Left forelimb (tissue), 1 donor: ENCODE measurements at places on chromosomes 5 and 9.
A peak's percentile ranks its signal among the peaks of the same experiment; 100 is the strongest.

DNA sequence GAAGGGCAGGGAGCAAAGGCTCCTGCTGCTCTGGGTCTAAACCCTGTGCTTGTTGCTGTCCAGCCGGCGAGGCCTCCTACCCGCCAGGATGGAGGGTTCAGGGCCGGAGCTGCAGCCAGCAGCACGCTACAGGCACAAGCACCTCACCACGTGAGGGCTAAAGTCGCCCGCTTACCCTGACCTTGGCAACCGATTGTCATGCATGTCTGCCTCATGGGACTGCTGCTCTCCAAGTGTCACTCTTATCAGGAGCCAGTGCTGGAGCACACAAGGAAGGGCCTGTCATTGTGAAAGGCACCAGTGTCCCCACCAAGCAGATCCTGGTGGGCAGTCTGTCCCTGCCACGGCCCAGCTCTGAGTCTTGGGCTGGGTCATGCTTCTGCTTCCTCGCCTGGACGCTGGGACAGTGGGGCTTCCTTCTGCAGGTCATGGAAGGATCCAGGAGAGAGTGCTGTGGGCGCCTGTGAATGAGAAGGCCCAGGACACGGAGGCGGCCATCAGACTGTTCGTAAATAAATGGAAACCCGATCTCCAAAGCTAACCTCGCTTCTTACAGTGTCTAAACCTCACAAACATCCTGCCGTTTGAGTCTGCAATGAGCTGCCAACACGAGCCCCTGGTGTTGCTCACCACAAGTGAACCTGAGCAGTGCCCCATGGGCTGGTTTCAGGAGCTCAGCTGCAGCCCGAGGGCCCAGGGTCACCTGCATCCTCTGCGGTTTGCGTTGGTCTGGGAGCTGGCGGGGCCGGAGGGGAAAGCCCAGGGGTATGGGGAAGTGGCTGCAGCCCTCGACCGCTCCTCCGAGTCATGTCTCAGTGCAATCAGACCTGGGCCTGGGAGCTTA, 58.2 kb upstream of the RXRA start:
- no peak for DNase-seq

GRCh38 chr9:94821098-94821887, 94.8 kb downstream of the AOPEP start:
- DNase-seq = no peak

DNA sequence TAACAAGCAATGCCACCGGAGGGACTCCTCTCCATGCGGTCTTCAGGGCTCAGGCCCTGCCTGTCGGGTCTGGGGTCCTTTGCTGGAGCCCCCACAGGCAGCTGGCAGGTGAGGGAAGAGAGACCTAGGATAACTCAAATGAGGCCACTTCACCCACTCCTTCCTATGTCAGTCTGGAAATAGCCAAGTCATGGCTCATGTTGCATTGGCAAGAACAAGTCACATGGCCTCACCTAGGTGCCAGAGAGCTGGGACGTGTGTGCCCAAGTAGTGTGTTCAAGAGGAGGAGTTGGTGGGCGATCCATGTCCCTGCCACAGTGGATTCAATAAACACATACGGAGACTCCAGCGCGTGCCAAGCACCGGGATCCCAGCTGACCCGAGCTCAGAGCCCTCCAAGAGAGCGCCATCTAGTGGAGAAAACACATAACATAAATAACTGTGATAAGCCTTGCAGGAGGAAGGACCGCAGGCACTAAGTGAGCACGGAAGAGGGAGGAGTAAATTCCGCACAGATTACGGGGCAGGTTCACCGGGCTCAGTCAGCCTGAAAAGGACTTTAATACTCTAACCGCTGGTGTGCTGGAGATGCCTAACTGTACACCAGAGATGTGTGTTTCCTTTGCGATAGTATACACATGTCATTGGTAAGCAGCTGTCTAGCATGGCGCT, 580.8 kb downstream of the CCDC171 start:
- no peak for DNase-seq

DNA sequence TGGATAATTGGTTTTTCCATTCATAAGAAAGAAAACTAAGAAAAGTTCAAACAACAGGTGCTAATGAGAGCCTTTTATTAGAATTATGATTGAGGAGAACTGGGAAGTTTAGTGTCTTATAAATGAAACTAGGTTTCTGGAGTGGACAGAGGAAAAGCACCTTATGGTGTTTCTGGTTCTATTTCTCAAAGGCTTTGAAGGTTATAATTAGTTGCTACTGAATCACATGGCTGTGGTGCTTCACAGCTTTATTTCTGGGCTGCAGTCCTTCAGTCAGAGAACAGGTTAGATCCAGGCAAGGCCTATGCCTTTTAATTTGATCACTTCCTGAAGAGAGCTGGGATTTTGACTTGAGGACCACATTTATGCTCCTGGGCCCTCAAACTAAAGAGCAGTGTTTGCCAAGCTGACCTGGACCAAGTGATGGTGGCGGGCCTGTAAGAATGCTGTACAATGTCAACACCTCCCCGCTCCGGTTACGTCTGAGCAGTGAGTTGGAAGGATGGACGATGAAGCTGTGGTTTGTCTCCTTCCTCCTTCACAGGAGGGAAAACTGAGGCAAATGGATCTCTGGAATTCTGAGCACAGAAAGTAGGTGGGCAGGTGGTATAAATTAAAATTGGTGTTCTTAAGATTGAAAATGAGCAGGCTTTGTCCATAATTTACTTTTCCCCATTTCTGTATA, 56.0 kb downstream of the ZNF462 start:
- no peak for DNase-seq

- no peak for DNase-seq
Measured at GRCh38 chr5:157570531-157571200, 4.9 kb downstream of the ADAM19 start.

DNA sequence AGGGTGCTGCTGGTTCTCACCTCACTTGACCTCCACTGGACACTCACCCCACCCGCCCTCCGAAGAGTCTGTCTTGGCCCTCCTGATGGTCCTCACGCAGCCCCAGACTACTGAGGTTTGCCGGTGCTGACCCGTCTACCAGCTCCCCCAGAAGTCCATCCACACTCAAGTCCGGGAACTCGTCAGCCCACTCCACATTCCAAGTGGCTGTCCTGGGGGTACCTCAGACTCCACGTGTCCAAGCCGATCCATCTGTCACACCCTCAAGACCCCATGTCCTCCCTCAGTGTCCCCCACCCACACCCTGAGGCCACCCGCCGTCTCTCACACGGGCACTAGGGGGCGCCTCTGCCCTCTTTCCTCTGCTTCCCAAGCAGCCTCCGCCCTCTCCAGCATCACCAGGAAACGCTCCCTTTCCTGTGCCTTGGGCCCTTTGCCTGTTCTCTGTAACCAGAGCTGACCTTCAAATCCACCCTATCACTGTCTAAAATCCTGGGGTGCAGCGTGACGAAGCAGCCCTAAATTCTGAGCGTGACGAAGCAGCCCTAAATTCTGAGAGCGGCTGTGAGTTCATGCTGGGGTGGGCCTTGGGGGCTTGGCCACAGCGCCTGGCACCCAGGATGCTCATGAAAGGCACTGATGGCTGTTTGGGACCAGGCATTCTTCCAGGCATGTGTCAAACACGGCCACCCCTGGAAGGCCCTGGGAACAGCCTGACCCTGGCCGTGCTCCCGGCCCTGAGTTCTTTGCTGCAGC, 95.7 kb downstream of the KCNT1 start:
- no peak for DNase-seq

- no peak for DNase-seq
Measured at GRCh38 chr9:84861455-84861854, 191.9 kb downstream of the NTRK2 start.

DNA sequence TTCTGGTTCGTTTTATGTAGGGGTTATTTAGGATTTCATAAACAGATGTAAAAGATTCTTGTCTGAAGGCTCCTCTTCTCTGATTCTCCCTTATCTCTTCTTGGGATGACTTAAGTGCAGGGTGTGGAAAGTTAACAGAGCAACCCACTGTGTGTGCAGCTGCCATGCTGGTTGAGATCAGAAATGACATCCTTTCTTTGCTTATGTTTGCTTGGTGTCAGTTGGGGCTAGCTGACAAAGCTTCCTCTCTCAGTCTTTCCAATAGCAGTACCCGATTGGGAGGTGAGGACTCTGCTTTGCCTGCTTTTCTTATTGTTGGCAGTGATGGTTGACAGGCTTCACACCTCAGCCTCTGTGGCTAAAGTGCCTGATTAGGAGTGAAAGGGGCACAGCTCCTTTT, 26.5 kb downstream of the OGN start:
- no peak for DNase-seq

DNA sequence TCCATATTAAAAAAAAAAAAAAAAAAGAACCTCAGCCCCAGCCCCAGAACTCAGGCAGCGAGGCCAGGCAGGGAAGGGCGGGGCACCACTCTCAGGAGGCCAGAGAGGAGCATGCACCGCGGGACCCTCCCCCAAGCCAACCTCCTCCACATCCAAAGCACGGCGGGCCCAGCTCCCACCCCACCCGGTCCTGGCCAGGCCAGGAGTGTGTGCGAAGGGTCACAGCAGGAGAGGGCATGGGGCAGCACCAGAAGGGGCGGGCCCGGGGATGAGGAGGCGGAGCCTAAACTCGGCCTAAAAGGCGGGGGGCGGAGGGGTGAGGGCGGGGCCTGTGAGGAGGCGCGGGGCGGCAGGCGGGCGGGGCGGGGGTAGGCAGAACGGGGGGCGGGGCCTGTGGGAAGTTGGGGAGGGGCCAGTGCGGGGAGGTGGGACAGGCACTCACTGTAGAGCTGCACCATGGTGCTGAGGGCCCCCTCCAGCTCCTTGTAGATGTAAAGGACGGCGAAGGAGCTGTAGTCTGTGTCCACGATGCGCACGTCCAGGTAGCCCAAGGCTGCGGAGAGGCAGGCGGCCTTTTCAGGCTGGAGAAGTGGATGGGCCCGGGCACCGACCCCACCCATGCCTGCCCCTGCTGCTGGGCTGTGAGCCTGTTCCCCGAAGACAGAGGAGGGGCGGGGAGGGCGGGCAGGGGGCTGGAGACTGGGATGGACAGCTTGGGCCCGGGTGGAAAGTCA, 1.2 kb downstream of the LCN15 start:
- DNase-seq = no peak

GRCh38 chr5:1737790-1738405, 61.7 kb downstream of the MRPL36 start:
- DNase-seq = peak; percentile 31

GRCh38 chr9:135644631-135645218, 5.4 kb upstream of the GLT6D1 start:
- no peak for DNase-seq

DNA sequence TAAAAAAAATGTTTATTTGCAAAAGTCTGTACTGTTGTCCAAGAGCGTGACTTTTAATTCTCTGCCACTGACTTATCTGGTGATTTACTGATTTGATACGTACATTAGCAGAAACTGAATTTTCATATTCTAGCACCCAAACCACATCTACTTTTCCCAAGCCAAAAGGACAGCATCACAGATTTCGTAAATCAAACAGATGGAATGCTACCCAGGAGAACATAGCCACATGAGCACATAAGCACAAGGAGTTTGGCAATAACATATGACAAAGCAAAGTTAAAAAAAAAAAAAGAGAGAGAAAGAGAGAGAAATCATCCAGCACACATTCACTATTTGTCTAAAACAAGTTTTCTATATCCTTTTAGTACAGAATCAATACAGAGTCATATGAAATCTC, 83.7 kb downstream of the HINT1 start:
- no peak for DNase-seq

DNA sequence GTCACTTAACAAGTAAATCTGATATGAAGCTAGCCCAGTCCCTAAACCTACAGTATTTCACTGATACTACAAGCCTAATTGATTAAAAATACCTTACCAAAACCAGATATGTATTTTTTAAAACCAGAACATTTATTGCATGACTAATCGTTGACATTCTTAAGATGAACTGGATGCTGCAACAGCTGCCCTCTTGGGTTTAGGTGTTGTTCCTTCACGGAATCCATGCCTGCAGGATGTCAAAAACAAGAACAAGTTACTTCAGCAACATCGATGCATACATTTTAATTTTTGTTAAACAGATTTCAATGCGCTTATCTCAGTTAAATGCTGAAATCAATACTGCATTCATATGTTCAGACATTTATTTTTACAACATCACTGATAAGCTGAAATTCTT, 2.7 kb downstream of the RPL37 start:
- DNase-seq = no peak

DNA sequence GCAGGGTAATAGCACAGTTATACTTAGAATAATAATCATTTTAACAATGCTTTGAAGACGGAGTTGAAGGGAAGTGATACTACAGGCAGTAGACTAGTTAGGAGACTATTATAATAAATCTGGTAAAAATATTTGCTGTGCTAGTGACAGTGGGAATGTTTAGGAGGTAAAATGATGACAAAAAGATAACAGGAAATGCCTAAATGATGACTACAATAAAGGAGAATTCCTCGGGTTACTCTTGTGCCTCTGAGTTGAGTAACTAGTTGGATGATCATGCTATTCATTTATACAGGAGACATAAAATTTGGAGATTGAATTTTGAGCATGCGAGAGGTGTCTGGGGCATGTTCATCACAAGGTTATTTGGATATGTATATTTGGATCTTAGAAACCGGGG, 32.2 kb upstream of the PAM start:
- no peak for DNase-seq

DNA sequence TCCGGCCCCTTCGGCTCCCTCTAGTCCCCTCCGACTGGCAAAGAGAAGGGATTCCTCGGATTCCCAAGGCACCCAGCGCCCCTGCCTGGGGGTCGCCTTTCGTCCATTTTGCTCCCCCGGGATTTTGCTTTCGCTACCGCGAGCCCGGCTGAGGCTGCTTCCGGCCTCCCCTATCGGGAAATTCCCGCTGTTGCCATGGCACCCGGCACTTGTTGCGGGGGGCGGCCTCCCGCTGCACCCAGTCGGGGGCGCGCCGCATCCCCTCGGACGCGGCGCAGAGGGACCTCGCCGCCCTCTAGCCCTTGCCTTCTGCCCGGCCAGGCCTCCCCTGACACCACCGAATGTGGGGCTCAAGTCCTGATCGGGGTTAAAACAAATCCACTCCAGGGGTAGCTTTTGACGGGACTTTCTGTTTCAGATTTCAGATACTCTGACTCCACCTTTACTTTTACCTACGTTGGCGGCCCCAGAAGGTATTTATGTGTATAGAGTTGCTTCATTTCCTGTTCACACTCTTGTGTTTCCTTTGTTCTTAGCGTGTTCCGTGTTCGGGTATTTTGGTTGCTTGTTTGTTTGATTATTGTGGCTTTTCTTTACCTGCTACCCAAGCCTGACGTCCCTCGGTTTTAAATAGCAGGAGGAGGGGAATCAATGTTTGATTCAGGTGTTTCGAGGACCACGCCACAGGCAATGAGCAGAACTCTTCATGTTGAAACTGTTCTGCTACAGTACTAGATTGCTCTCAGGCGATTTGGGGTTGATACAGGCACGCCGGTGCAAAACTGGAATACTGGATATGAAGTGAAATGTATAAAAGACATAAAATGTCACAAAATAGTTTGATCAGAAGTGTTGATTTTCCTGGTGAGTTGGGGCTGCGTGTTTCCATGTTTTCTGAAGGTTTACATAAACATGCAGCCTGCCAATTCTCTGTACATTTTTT, 1.5 kb downstream of the PARP8 start:
- DNase-seq = peak; percentile 75

- DNase-seq = no peak
Measured at GRCh38 chr9:107260437-107261081, 22.5 kb upstream of the RAD23B start.

DNA sequence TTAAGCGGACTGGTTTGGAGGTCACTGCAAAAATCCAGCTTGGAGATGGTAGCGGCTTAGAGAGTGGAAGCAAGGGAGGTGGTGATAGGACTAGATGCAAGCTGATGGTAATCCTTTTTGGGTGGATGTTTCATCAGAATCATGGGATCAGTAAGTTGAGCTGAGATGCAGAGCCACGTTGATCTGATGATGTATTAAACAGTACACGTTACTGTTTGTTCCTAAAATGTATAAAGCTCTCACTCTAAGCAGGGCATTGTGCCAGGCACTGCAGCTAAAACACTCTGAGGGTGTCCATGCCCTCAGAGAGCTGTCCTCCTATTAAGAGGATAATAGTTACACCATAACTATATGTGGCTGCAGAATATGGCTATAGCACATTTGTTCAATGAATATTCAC, 93.1 kb downstream of the JAKMIP2 start:
- no peak for DNase-seq
